Nasal cavity respiratory epithelium epithelial cell of viscerocranial mucosa (primary cell): ENCODE measurements at places on chromosomes 12 and 14. TPM values are rescaled to one million over a fixed set of nuclear protein-coding genes. Genes with fewer than 3 reads are reported as not detected.

Gene PRPF39
- total RNA-seq: 25.3 and 34.4 TPM in 2 replicates

Gene BCL11B
- 8.9 and 14.8 TPM in 2 replicates for total RNA-seq

Gene CD27
- total RNA-seq: not detected in 2 replicates

Gene PTGDR
- total RNA-seq: not detected in 2 replicates

Gene BHLHE41
- total RNA-seq: under 0.01 and 1.1 TPM in 2 replicates

Gene RTN1
- total RNA-seq: under 0.01 TPM in 1 of 2 replicates, not detected in the other

Gene SAMD15
- total RNA-seq: under 0.01 and 0.21 TPM in 2 replicates

Gene OAS1
- total RNA-seq: 5.1 and 12.0 TPM in 2 replicates

Gene MGP
- not detected in 2 replicates for total RNA-seq

Gene SAMD4A
- total RNA-seq: 11.3 and 13.0 TPM in 2 replicates

Gene IGF1
- not detected in 2 replicates for total RNA-seq

Gene NABP2
- total RNA-seq: 24.6 and 35.9 TPM in 2 replicates

Gene CLEC12A
- total RNA-seq: not detected in 2 replicates

Gene KLRB1
- not detected in 2 replicates for total RNA-seq

Gene TSPAN8
- 0.07 TPM in 1 of 2 replicates, not detected in the other for total RNA-seq

Gene KRT1
- total RNA-seq: 0.34 TPM in 1 of 2 replicates, not detected in the other

Gene POTEG
- total RNA-seq: not detected in 2 replicates

Gene RNASE7
- total RNA-seq: 19.9 and 33.8 TPM in 2 replicates

Gene OR4E2
- not detected in 2 replicates for total RNA-seq

Gene FLVCR2
- 0.68 and 1.2 TPM in 2 replicates for total RNA-seq

Gene KRT6C
- total RNA-seq: 171 and 249 TPM in 2 replicates
